ENCODE measurements at places on chromosomes 2 and 18. TPM values are rescaled to one million over a fixed set of nuclear protein-coding genes. Genes with fewer than 3 reads are reported as not detected.

RNU2-63P gene
- not detected for total RNA-seq

EGR4 gene
- total RNA-seq, result not detected

DNA sequence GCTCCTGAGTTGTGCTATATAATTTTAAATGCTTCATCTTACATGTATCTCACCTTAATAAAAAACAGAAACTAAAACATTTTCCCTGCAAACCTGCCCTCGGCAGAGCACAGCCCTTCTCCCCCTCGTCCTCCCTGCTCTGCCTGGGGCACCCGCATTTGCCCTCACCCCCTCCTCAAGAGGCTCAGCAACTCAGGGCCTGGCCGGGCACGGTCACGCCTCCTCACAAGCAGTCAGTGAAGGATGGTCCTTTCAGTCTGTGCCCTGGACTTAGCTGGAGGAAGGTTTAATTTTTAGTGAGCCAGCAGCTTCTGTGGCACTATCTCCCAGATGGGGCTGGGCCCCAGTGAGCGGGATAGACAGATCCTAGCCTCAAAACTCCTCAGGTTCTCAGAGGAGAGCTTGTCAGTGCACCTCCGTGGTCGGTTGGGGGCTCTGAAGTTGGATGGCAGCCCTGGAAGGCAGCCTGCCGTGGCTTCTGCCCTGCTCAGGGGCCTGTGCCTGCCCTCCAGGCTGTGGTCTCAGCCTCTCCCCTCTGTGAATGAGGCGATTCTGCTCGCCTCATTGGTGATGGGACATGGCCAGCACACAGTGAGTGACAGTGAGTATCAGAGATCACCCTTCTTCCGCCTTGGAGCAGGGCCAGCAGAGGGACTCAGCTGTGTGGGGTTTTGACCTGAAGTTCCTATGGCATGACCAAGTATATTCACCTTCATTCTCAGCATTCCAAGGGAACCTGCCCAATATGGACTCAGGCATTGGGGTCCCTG is 56.3 kb upstream of the AFF3 start:
- no peak for DNase-seq

DNA sequence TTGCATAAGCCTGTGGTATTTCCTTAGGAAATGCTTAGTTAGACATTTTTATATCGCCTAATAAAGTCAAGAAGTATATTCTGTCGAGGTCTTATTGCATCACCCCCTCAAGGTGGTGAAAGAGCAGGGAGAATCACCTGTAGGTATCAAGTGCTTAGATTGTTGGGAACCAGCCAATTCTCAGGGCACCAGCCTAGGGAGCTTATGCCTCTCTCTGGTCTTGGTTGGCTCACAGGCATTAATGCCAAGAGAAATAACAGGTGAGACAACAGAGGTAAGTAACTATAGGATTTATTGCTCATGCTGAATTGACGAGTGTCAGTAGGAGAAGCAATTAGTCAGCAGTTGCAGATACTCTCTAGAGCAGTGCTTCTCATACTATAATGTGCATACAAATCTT is 663.3 kb upstream of the ZNF804A start:
- no peak for DNase-seq

- no peak for DNase-seq
Observed at GRCh38 chr2:8515864-8516533, 165.9 kb upstream of the ID2 start.

DNA sequence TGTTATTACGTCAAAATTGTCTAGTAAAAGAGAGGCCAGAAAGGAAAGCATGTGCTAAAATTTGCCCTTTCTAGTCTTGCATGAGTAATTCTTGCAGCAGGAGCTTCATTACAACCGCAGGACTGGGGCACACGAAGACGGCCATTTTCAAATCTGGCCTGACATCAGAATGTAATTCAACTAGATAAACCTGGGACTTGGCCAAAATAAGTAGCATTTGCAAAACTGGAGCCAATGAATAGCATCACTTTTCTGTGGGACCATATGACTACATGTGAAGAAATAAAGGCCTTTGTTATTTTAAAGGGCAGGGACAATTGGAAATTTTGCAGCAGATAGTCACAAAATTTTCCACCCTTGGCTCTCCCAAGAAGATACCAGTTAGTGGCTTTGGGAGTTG is 3.0 kb upstream of the FZD7 start:
- peak; percentile 65 for DNase-seq

DNA sequence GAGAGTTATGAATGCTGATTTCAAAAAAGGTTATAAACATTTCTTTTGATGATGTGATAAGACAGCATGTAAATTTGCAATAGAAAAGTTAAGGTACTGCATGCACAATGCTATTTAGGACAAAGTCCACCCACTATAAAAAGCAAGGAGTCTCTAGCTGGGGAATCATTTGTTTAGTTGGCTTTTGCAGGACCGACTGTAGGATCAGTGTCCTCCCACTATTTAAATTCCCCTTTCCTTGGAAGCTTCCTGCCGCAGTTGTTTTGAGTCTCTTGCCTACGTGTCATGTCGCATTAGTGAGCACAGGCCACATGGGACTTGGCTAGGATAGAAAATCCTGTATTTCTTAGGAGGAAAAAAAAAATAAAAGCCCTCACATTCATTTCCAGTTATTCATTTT is 13.1 kb downstream of the QPCT start:
- DNase-seq, result peak; percentile 19

- peak; percentile 27 for DNase-seq
Observed at GRCh38 chr2:14700753-14701152, 68.2 kb downstream of the LRATD1 start.

Data from RPMI7951 (cell line).